ENCODE measurements at places on chromosomes 16 and 17.

- DNase-seq, result no peak
Observed at GRCh38 chr17:13334374-13334773, 267.4 kb downstream of the HS3ST3A1 start.

GRCh38 chr17:15121426-15121825, 143.7 kb downstream of the PMP22 start:
- no peak for DNase-seq

GRCh38 chr17:14334919-14335318, 34.0 kb downstream of the HS3ST3B1 start:
- DNase-seq, result no peak

DNA sequence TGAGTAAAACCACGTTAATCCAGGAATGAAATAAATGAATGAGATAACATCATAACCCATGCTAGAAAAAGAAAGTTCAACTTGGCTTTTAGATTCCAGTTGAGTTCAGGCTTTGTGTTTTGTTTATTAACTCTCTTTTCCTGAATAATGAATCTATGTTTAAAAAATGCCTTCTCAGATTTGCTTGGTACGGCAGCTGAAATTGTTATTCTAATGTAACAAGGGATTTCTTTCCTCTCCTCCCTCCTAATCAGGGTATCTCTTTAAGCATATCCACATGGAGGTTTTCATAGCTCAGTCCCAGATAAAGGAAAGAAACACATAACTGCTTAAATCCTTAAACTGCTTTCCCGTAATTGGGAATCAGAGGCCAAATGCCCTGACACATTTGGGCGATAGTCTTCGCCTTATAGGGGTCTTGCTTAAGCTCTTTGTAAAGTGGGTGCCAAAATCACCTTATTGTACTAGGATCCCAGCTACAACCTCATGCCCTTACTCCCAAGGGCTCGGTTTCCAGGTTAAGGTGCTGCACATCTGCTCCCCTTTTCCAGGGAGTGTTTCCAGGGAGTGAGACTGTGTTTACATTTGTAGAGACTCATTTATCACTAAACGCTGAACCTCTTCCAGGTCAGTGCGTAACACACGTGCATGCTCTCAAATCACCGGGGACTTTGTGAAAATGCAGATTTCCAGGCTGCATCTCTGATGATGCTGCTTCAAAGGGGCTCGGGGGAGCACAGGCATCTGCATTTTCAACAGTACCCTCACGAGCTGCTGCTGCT, 142.8 kb upstream of the FOXF1 start:
- DNase-seq, result no peak

All from activated CD4-positive, alpha-beta T cell treated with anti-CD3 and anti-CD28 coated beads for 36 hours (primary cell).